Gastrocnemius medialis (tissue), 4 donors: ENCODE measurements at places on chromosomes 16 and 17. TPM values are rescaled to one million over a fixed set of nuclear protein-coding genes. Genes with fewer than 3 reads are reported as not detected.

GRCh38 chr17:44547625-44548267, 9.5 kb upstream of the FZD2 start:
- H3K36me3 ChIP-seq, result no peaks in the 10 kb centered on the region
- DNase-seq, result peak; percentile 30
- H3K4me1 ChIP-seq, result no peaks in the 10 kb centered on the region
- H3K27me3 ChIP-seq, result peaks cover 14% of the 10 kb centered on the region

- no peak overlapping the region for H3K4me3 ChIP-seq
- H3K4me1 ChIP-seq, result no peaks in the 10 kb centered on the region
- no peaks in the 10 kb centered on the region for H3K27me3 ChIP-seq
- no peak for DNase-seq
- no peaks in the 10 kb centered on the region for H3K36me3 ChIP-seq
Observed at GRCh38 chr17:27976331-27976730, 66.1 kb upstream of the NLK start.

GRCh38 chr17:56125830-56126819, 27.1 kb upstream of the ANKFN1 start:
- no peaks in the 10 kb centered on the region for H3K4me1 ChIP-seq
- H3K36me3 ChIP-seq, result no peaks in the 10 kb centered on the region
- no peak overlapping the region for H3K27ac ChIP-seq

DNA sequence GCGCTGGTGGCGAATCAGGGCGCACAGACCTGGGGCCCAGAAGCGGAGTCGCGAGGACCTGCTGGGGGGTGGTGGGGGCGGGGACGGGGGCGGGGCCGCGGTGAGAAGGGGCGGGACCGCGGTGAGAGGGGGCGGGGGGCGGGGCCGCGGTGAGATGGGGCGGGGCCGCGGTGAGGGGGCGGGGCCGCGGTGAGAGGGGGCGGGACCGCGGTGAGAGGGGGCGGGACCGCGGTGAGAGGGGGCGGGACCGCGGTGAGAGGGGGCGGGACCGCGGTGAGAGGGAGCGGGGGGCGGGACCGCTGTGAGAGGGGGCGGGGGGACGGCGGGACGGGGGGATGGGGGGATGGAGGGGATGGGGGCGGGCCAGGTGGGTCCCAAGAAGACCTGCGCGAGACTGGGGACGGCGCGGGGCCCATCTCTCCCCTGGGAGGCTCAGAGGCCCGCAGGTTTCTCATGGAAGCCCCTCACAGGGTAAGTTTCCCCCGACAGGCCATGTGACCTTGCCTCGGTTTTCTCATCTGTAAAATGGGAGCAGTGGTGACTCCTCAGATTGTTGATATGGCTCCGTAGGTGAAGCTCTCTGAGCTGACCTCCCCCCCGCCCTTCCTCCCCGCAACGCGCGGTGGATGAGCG, 28.6 kb upstream of the DBNDD1 start:
- H3K4me1 ChIP-seq, result peaks cover 7% of the 10 kb centered on the region
- H3K27ac ChIP-seq, result no peak overlapping the region

- H3K27me3 ChIP-seq, result no peaks in the 10 kb centered on the region
- no peak overlapping the region for H3K27ac ChIP-seq
- H3K36me3 ChIP-seq, result no peaks in the 10 kb centered on the region
Observed at GRCh38 chr17:79545251-79546005, 65.4 kb downstream of the RBFOX3 start.

- H3K27me3 ChIP-seq, result no peaks in the 10 kb centered on the region
- H3K27ac ChIP-seq, result peak overlapping the region; percentile 79
- peaks cover 30% of the 10 kb centered on the region for H3K36me3 ChIP-seq
- peaks cover 24% of the 10 kb centered on the region for H3K4me1 ChIP-seq
- peak; percentile 62 for DNase-seq
Observed at GRCh38 chr17:3639981-3640596, 3.5 kb downstream of the CTNS start.

- no peaks in the 10 kb centered on the region for H3K36me3 ChIP-seq
- H3K4me3 ChIP-seq, result no peak overlapping the region
- H3K4me1 ChIP-seq, result no peaks in the 10 kb centered on the region
- no peaks in the 10 kb centered on the region for H3K27me3 ChIP-seq
- no peak for DNase-seq
- H3K27ac ChIP-seq, result no peak overlapping the region
Observed at GRCh38 chr17:72462407-72462806, 341.6 kb downstream of the SOX9 start.

DNA sequence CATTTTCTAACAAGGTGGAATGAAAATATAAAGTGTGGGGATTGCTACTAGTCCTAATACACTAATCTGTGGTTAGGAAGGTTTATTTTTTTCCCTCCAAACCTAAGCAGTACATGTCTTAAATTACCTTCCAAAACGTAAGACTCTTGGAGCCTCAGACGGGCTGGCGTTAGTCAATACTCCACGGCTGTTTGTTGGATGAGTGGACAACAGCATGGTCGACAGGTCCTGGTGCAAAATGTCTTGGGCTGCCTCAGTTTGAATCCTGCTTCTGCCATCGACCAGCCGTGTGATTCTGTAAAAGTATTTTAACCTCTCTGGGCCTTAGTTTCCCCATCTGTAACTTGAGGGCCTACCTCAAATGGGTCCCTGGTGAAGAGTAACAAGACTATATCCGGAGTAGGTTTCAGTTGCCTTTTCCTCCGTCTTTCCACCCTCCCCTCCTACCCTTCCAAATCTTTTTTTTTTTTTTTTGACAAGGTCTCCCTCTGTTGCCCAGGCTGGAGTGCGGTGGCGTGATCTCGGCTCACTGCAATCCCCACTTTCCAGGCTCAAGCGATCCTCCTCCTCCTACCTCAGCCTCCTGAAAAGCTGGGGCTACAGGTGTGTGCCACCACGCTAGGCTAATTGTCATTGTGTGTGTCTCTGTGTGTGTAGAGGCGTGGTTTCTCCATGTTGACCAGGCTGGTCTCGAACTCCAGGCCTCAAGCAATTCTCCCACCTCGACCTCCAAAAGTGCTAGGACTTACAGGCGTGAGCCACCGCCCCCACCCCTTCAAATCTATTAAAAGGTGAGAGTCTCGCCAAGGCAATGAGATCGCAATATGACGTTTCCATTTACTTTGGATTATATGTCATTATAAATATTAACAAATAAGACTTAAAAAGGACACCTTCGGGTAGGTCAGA, 5.8 kb downstream of the SCGB1C2 start:
- no peak overlapping the region for H3K4me3 ChIP-seq
- H3K27me3 ChIP-seq, result no peaks in the 10 kb centered on the region
- no peak overlapping the region for H3K27ac ChIP-seq
- H3K36me3 ChIP-seq, result no peaks in the 10 kb centered on the region

GRCh38 chr16:11032922-11033291, 88.5 kb downstream of the CLEC16A start:
- peak overlapping the region; percentile 61 for H3K27ac ChIP-seq
- no peaks in the 10 kb centered on the region for H3K27me3 ChIP-seq
- H3K36me3 ChIP-seq, result no peaks in the 10 kb centered on the region
- no peaks in the 10 kb centered on the region for H3K4me1 ChIP-seq
- DNase-seq, result peak; percentile 75
- no peak overlapping the region for H3K4me3 ChIP-seq

GRCh38 chr16:3065069-3065741, at the start of gene IL32:
IL32 (plus strand) TSS chr16:3065640; CDS start chr16:3065812, 172 bp downstream.
- peaks cover 36% of the 10 kb centered on the region for H3K4me1 ChIP-seq
- H3K36me3 ChIP-seq, result no peaks in the 10 kb centered on the region
- peak; percentile 68 for DNase-seq
- peak within 1 kb of the TSS; percentile 61 for H3K4me3 ChIP-seq

DNA sequence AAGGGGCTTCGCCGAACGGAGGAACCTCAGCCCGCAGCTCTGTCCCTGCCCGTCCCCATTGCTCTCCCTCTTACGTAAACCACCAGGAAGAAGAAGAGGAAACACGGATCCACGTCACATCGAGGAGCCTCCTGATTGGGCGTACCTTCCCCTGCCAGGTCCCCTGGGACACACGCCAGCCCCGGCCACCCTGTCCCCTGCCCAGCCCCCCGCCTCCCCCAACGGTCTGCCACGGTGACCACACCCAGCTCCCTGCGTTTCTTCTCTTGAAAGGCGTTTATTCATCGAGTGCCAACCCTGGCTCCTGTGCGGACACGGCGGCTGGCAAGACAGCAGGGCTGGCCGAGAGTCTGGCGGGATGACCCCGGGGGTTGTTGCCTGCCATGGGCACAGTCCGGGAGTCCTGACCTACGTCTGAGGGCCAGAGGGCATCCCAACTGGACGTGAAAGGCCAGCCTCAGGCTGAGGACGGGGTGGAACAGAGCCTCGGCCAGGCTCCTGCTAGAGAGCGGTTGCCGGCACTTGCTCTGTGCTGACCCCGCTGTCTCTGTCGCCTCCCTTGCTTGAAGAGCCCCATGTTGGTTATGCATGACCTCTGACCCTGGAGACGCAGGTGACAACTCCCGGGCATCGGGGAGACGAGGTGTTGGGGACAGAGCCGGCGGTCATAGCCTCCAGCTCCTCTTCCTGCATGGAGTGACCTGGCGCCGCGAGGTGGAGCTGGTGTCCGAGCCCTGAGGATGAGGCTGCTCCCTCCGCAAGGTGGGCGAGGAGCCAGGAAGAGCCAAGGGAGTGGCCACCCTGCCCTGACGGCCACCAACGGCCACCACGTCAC, 40.5 kb upstream of the ACSF3 start:
- no peaks in the 10 kb centered on the region for H3K36me3 ChIP-seq
- peaks cover 58% of the 10 kb centered on the region for H3K27me3 ChIP-seq
- no peak overlapping the region for H3K27ac ChIP-seq
- H3K4me1 ChIP-seq, result no peaks in the 10 kb centered on the region
- H3K4me3 ChIP-seq, result no peak overlapping the region

DNA sequence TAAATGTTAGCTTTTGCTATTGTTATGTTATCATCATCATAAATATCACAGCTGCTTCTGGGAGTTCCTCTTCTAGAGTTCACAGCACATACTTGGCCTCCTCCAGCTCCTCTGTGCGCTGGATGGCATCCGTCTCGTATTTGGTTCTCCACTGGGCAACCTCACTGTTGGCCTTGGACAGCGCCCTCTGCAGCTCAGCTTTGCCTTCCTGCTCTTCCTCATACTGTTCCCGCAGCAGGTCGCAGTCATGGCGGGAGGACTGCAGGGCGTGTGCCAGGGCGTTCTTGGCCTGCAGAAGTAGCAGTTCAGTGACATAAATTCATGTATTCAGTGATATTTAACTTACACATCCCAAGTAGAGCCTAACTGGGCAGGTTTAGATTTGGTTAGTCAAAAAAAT, 23.4 kb downstream of the MYH8 start:
- no peaks in the 10 kb centered on the region for H3K4me1 ChIP-seq
- H3K27me3 ChIP-seq, result no peaks in the 10 kb centered on the region
- H3K4me3 ChIP-seq, result no peak overlapping the region

DNA sequence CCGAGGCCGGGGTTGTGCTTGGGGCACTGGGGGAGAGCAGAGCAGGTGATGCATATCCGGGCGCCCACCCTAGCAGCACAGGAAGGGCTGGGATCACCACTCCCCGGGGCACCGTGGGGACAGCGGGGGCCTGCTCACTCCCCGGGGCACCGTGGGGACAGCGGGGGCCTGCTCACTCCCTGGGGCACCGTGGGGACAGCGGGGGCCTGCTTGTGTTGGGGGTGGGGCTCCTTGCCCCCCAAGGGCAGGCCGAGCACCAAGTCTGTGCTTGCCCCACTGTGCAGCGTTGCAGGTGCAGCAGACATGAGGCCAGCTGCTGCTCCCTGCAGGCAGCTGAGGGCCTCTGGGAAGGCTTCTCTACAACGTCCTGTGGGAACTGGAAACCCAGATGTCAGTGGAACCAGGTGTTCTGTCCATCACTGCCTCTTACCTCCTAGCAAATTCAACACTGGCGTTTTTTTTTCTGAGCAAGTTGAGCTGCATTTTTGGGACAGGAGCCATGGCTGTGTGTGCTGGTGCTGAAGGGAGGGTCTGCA, 25.0 kb upstream of the ZNF750 start:
- H3K4me1 ChIP-seq, result peaks cover 19% of the 10 kb centered on the region
- peak overlapping the region; percentile 79 for H3K27ac ChIP-seq
- no peaks in the 10 kb centered on the region for H3K36me3 ChIP-seq
- no peaks in the 10 kb centered on the region for H3K27me3 ChIP-seq
- no peak overlapping the region for H3K4me3 ChIP-seq

- H3K4me3 ChIP-seq, result no peak overlapping the region
- no peaks in the 10 kb centered on the region for H3K4me1 ChIP-seq
- H3K27ac ChIP-seq, result no peak overlapping the region
- no peaks in the 10 kb centered on the region for H3K36me3 ChIP-seq
- no peak for DNase-seq
- H3K27me3 ChIP-seq, result no peaks in the 10 kb centered on the region
Observed at GRCh38 chr17:307295-307691, 45.3 kb downstream of the RPH3AL start.

GRCh38 chr16:58651965-58652348, 22.3 kb upstream of the CNOT1 start:
- H3K4me3 ChIP-seq, result no peak overlapping the region
- no peak for DNase-seq
- no peaks in the 10 kb centered on the region for H3K36me3 ChIP-seq
- H3K27ac ChIP-seq, result no peak overlapping the region

DRC3 gene
- total RNA-seq, result 0.25 TPM

FOXC2 gene
- 0.17 TPM for total RNA-seq

MILR1 gene
- 0.76 TPM for total RNA-seq

OR1G1 gene
- not detected for total RNA-seq
